ENCODE measurements at places on chromosomes 2 and 18.
A peak's percentile ranks its signal among the peaks of the same experiment; 100 is the strongest.

- DNase-seq = peak; percentile 13
These were observed 109.9 kb downstream of the SLC4A3 start for GRCh38 chr2:219737270-219737691.

DNA sequence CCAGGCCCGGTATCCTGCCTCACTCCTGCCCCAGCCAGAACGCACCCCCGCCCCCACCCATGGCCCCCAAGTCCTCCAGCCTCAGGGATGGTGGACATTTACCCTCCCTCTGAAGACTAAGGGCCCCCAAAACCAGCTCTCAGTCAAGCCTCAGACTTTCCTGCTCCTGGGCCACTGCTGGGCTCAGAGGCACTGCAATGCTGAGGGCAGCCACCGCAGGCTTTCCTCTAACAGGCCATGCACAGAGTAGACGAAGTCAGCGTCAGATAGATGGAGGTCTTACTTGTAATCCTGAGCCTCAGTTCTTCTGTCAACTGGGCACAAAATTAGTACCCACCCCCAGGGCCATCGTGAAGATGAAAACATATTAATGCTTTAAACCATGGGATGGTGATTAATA, 92.6 kb downstream of the TTC32 start:
- no peak for DNase-seq

DNA sequence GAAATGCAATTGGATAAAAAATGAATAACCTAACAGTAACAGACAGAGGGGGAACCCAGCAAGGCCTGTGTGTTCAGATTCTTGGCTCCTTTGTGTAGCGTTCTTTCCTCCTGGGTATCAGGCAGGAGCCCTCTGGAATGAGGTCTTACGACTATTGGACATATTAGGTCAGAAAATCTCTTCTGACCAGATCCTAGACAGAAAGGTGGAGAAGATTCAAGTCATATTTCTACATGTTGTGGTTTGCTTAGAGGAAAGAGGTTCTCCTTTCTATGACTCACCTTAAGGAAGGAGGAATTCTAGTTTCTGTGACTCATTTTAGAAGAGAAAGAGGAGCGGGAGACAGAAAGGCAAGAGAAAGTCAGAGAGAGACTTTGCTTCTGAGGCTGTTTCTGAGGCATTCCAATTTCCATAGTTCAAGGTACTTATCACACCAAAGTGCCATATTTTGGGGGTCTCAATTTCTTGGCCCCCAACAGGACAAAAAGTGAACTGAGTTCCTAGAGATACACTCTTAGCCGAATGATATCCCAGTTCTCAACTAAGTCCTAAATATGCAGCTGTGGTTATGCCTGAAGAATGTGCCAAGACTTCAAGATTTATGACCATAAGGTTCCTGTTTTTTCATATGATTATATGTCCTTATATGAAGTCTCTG, 618.6 kb downstream of the ZEB2 start:
- DNase-seq = peak; percentile 91

GRCh38 chr2:8456151-8457091, 225.4 kb upstream of the ID2 start:
- no peak for DNase-seq

GRCh38 chr2:15932394-15933183, 7.8 kb upstream of the MYCN start:
- no peak for DNase-seq

DNA sequence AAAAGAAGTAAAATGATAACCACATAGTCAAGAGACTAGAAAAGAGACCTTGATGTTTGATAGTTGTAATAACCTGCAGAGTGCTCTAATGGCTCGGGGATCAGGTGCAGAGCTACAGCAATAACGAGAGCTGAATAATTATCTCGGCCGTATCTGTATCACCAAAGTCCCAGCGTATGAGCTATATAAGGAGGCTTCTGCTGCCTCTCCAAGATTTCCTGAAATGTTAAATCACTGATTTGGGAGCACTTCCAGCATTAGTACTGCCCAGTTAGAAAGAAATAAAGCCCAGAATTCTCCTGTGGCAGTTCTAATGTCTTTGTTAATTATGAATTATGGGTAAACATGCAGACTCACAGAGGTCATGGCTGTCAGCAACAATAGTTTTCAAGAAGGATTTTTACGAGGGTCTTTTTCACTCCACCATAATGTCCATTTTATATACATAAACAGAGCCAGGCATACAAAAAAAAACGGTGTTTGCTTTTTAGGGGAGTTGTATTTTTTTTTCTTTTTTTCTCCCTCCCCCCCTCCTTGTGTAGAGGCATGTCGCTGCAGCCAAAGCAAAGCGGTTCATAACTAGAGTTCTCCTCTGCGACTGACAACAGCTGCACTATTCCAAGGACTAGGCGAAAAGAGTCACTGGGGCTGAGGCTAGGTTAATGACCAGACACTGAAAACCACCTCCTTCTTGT, 168.3 kb upstream of the VRK2 start:
- no peak for DNase-seq

DNA sequence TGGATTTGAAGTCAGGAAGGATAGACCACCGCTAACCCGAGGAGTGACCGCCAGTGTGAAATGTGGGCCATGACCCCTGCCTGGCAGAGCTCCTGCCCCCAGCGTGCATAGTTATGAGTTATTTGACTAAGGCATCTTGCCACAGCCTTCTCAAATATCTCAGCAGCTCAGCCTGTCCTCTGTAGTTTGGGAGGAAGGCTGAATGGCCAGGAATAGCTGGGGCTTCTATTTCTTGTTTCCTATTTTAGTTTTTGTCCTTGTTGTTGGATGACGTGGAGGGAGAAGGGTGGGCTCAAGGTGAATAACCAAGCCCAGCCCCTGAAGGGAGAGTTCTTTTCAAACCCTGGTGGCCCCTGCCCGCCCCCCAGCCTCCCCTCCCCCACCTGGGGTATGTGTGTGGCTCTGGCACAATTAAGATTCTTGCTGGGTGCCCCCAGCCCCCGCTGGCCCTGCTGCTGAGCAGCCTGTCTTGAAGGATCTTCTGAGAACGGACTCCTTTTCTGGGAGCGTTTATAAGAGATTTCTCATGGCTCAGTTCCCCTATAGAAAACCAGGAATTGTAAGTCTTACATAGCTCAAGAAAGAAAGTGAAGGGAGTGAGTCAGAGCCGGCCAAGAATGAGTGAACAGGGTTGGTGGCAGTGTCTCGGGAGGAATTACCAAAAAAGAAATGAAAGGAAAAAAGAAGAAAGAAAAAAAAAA, 157.4 kb downstream of the GLI2 start:
- peak; percentile 85 for DNase-seq

- DNase-seq = no peak
These were observed 112.7 kb downstream of the MCFD2 start for GRCh38 chr2:46802665-46803546.

GRCh38 chr18:56166914-56167313, 471.5 kb downstream of the TXNL1 start:
- no peak for DNase-seq

DNA sequence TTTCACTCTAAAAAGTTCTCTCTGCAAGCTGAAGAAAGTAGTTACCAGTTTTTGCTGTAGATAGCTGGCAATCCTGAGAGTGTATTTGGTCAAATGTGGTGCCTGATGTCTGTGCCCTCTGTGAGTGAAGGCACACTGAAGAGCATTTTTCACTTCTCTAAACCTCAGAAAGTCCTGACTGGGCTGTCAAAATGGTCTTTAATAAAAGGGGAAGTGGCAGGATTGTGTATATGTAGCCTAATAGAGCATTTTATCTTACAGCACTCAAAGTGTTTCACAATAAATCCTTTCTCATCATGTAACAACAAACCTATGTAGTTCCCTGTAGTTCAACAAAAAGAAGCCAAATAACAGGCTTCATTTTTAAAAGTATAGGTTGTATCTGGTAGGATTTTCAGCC, 1552.3 kb upstream of the SLC39A10 start:
- no peak for DNase-seq

DNA sequence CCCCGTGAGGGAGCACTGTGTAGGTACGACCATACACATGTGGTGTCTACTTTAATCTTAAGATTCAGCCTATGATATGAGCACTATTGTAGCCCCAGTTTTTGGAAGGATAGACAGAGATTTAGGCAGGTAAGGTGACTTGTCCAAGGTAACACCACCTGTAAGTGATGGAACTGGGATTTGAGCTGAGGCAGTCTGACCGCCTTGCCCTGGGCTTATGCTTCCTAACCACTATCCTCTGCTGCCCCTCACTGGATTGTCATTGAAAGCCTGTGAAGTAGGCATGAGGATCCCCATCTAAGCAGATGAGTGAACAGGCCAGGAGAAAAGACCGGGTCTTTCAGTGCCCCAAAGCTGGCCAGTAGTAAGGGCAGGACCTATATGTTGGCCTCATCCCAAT, 343.8 kb downstream of the CYRIA start:
- DNase-seq = no peak

DNA sequence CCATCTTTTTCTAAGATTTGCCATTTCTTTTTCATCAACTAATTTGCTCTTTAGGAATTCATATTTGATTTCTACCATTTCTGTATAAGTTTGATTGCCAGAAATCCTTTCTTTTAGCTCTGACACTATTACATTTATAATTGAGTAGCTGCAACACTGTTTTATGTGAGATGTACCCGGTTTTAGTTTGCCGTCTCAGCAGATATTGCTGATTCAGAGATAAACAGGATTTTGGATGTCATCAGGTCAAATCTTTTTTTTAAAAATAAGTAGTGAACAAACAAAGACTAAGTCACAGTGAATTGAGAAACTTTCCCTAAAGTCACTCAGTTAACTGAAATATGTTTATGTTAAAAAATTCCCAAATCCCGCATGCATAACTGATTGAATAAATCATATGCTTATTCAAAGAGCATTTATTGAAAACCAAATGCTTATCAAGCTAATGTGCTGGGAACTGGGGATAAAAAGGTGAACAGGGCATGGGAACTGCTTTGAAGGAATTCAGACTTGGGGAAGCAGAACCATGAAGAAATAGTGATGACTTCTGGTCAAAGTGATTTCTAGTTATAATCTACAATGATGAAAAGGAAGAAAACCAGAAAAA, 19.5 kb upstream of the CCDC102B start:
- no peak for DNase-seq

GRCh38 chr18:53508529-53508928, 715.9 kb downstream of the MBD2 start:
- DNase-seq = no peak

GRCh38 chr2:17849275-17849674, 29.2 kb upstream of the KCNS3 start:
- no peak for DNase-seq

- DNase-seq = no peak
These were observed 433.4 kb upstream of the MEIS1 start for GRCh38 chr2:66001538-66001937.

- no peak for DNase-seq
These were observed 22.9 kb downstream of the COLEC12 start for GRCh38 chr18:477565-477964.

- peak; percentile 81 for DNase-seq
These were observed 670.7 kb upstream of the ZNF804A start for GRCh38 chr2:183927406-183928325.

DNA sequence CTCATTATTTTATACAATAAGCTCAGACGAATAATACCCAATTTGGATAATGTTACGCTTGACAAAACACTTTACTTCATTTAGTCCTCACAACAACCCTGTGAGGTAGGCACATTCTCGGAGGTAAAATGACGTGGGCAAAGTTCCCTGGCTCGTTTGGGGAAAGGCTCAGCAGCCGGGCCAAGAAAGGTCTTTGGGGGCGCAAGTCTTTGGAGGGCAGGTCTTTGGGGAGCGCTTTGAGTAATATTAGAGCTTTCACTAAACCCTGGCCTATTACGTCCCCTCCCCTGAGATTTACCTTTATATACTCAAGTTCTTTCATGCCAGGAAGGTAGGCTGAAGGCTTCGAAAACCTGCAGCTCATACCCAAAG, 427 bp downstream of the RBKS start:
- no peak for DNase-seq

DNA sequence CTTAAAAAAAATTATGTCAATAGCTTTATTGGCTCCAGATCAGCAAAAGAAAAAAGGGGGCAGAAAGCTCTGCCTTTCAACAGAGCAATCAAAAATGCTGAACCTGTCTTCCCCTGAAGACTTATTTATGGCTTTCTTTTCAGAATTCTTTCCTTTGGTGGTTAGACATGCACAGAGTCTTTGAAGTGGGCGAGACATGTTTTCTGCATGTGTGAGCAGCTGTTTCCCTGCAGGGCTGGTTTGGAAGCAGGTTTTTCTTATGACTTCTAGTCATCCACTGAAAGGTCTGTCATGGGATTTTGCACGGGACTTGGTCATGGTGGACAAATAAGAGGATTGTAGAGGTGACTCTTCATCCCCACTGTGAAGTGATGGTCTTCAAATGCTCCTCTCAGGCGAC, 160.3 kb downstream of the VAPA start:
- DNase-seq = no peak

DNA sequence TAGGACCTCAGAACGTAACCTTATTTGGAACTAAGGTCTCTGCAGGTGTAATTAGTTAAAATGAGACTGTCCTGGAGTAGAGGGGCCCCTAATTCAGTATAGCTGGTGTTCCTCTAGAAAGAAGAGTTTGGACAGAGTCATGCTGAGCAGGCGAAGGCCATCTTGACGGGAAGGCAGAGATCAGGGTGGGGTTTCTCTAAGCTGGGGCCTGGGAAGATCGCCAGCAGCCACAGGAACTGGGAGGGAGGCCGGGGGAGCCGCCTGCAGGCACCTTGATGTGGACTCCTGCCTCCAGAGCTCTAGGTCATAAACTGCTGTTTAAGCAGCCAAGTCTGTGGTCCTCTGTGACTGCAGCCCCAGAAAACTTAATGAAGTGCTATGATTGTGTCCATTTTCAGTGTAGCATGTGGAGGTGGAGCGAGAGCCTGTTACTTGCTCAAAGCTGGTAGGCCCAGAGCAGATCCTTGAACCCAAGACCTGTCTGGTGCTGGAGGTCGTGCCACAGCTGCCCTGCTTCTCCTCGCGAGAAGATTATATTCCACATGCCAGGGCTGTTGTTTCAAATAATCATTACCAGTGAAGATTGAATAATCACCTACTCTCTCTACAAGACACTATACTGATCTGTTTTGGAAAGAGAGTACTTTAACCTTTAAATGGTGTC, 105.7 kb downstream of the TPO start:
- DNase-seq = peak; percentile 3

DNA sequence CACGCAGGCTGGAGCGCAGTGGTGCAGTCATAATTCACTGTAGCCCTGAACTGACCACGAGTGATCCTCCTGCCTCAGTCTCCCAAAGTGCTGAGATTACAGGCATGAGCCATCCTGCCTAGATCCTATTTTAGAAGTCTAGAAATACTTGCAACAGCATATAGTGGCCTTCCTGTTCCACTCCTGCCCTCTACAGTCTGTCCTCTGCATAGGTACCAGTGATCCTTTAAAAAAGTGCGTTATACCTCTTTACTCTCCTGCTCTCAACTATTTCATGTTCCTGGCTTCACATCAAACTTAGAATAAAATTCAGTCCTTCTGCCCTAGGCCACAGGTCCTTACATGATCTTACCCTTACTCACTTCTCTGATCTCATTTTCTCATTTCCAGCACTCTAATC, 6.0 kb downstream of the COMMD1 start:
- no peak for DNase-seq

GRCh38 chr2:230706053-230706521, 6.6 kb upstream of the CAB39 start:
- DNase-seq = no peak
